Stimulated activated CD8-positive, alpha-beta memory T cell treated with anti-CD3 and anti-CD28 coated beads, Interleukin-7, amount 100 ng/mL, for 24 hours (primary cell): ENCODE measurements at places on chromosomes 13 and 19.

DNA sequence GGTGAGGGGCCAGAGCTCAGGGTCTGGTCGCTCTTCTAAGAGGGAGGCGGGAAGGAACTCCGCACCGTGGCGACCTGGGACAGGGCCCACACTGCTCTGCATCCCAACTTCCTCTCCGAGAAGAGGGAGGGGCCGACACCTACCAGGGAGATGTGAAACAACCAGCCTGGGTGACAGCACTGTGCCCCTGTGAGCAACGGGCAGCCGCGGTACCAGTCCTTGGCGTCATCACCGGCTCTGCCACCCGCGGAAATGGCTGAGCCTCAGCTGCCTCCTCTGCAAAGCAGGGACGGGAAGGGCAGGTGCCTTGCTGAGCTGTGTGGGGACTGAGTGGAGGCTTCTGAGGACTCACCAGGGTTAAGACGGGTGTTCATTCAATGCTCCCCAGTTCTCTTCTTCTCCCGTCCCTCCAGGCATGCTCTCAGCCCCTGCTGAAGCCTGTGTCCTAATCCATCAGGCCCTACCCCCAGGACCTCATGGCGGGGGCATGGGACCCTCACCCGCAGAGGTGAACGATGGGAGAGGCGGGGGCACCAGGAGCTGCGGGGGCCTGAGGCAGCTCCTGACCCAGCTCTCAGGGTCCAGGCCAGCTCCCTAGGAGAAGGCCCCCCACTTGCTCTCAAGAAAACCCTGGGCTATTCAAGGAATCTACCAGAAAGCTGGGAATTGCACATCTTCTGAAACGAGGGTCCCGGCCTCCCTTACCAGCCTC is 9.3 kb downstream of the ZNF787 start:
- no peak for DNase-seq

- DNase-seq = no peak
Measured at GRCh38 chr13:76425935-76426334, 460.3 kb downstream of the KCTD12 start.

GRCh38 chr13:73983109-73983508 is 151.1 kb downstream of the KLF12 start:
- no peak for DNase-seq

- no peak for DNase-seq
Measured at GRCh38 chr13:74747186-74747955, 613.2 kb upstream of the KLF12 start.

DNA sequence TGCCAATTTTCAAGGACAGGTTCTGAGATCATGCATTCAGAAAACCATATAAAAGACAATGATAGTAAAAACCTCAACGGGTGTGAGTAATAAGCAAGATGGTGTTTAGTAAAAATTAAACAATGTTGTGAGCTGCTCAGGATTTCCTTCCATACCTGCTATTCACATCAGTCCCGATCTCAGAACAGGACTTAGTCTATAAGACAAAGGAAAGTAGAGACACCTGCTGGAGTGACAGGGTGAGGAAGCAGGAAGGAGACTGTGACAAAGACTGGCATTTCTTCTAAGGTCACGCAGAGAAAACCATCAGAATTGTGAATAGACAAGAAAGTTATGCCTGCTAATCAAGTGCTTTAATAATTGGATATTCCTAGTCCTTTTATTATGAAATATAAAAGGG is 648.0 kb downstream of the DACH1 start:
- DNase-seq = no peak
